HT1080 (cell line): ENCODE measurements at places on chromosomes 16 and 17.

GRCh38 chr17:30225112-30225511 is 10.4 kb downstream of the SLC6A4 start:
- DNase-seq, result no peak

GRCh38 chr17:48621410-48622392 is 4.5 kb downstream of the HOXB9 start:
- DNase-seq, result no peak

DNA sequence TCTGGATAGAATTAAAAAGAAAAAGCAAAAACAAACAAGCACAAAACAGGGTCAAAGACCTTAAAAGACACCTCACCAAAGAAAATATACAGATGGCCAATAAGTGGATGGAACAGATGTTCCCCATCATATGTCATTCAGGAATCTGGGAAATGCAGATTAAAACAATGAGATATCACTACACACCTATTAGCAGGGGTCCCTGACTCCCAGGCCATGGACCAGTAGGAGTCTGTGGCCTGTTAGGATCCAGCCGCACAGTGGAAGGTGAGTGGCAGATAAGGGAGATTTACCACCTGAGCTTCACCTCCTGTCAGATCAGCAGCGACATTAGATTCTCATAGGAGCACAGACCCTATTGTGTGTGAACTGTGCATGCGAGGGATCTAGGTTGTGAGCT is 167.9 kb downstream of the HS3ST4 start:
- no peak for DNase-seq

DNA sequence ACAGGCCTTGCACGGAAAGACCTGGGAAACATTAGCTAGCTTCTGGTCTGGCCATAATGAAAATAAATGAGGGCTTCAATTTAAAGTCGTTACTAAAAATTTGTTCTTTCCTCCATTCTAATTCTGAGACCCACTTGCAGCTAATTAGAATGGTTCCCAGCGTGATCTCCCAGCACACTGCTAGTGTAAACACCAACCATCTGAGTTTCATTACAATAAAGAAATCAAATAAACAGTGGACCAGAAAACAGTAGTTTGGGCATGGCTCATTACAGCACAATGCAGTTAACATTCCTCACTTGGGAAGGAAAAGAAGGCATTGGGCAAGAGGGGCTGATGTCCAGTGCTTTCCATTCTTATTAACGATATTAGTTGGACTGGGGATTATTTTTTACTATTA is 410.9 kb upstream of the SOX9 start:
- DNase-seq, result no peak

GRCh38 chr16:66263973-66264310 is 102.5 kb upstream of the CDH5 start:
- no peak for DNase-seq

DNA sequence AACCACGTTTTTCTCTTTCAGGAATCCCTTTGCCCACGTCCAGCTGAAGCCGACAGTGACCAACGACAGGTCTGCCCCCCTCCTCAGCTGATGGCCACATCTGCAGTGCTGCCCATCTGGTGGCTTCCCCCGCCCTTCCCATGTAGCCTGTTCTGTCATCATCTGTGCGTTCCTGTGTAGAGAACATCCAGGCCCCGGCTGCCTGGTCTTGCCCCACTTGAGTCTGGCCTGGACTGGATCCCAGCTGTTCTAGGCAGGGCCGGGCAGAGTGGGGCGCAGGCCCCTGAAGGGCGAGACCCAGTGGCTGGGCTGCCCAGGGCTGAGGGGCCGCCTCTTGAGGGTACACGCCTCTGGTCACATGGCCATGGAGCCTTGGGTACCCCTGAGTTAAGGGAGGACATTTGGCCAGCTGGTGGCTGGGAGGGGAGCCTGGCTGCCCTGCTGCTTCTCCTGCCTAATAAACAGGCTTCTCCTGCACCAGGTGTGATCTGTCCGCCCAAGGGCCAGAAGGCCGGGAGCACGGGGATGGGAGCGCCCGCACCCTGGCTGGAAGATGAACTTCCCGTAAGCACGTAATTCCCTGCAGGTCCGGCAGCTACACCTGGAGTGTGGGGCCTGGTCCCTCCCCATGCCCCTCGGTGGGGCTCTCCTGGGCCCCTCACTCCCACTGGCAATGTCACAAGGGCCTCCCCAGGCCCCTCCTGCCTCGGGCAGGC is 49.4 kb upstream of the PVALEF start:
- no peak for DNase-seq

DNA sequence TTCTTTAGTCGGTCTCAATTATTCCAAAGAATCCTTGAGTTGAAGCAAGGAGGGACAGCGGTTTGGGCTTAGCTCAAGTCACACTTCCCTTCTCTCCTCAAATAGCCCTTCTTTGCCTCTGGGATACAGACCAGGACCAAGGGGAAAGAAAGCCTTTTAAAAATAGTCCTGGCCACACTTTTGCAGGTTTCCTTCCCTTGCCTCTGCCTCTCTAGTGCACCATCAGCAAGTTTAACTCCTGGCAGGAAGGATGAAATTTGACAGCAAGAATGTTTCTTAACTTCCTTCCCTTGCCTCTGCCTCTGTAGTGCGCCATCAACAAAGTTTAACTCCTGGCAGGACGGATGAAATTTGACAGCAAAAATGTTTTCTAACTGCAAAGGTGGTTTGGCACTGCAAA is 7.2 kb upstream of the G6PC1 start:
- no peak for DNase-seq
